Ureter (tissue), 1 donor: ENCODE measurements at places on chromosomes 6 and 20.

DNA sequence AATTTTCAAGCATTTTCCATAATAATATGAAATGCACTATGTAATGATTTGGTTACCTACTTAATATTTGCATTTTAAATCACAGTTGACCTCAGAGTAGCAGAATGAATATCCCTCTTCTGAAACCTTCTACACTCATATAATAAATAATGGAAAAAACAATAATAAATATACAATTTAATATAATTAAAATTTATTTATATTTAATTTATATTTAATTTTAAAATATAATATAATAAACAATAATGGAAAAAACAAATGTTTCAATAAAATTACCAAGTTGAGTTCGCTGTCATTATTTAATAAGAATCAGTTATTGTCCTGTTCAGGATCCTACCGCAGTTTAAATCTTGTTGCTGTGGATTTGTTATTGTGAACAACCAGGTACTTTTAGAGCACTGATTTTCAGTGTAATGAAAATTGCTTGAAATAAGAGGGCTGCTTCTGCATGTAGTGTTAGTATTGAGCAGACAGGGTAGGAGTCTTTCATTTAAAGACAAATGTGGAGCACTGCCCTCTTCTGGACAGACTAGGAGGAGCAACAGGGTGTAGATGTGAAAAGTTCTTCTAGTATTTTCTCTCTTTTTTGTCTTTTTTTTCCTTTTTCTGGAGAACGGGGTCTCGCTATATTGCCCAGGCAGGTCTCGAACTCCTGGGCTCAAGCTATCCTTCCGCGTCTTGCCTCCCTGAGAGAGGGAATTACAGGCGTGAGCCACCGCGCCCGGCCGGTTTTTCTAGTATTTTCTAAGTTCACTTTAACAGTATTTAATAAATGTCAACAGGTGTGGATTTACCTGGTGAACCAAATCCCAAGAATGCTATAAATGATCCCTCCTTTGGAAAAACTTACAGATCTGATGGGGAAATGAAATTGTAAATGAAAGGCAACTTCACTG, 13.6 kb downstream of the TRAPPC3L start:
- peak; percentile 65 for DNase-seq

DNA sequence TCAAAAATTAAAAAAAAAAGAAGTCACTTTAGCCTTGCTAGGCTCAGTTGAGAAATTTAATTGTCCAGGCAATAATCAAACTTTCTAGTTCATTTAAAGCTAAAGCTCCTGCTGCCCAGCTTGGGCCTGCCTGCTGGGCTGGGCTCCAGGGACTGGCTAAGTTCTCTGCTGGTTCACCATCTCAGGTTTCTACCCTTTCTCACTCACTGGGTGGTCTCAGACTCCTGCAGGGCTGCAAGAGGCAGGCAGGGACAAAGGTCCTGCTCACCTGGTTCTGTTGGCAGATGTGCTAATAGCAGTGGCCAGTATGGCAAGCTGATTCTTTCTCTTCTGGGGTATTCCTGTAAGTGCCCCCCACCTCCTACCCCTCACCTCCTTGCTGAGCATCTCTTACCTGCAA, 21.2 kb upstream of the RTF2 start:
- DNase-seq: no peak

DNA sequence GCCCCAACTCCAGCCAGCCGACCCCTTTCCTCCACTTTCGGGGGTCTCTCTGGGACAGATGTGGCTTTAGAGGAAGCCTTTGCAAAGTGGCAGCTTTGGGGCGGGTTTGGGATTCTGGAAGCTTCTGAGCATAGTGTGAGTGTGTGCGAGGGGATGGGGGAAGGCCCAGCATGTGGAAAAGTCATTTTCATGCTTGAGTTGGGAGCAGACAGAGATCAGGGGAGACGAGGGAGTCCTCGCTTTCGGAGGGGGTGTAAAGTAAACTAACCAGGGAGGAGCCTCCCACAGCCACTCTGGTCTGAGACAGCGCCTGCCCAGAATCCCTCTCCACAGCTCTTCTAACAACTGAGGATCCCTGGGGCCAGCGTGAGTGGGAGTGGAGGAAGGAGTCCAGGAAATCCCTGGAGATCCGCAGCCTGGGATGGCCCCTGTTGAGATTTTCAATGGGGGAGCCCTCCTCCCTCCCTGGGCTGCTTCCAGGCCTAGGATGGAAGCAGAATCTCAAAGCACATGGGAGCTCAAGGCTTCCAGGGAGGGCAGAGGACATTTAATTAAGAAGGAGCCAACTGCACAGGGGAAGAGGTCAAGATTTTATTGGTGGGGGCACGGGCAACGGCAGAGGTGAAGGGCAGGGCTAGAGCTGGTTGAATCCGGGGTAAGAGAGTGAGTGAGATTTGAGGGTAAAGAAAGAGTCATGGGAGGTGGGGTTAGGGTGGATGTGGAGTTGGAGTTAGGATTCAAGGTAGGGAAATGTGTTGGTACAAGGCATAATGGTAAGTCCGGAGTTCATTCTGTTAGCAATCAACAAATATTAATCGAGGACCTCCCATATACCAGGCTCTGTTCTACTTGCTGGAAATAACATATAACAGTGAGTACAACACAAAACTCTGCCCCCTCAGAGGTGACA, 102.3 kb upstream of the FOXP4 start:
- DNase-seq: peak; percentile 49

GRCh38 chr6:37507077-37507476, 7.4 kb upstream of the CCDC167 start:
- no peak for DNase-seq
